PC-9 (cell line): ENCODE measurements at places on chromosomes 4 and X. TPM values are rescaled to one million over a fixed set of nuclear protein-coding genes. Genes with fewer than 3 reads are reported as not detected.

CBR4 gene
- 28.9 and 35.7 TPM in 2 replicates for total RNA-seq

IL13RA2 gene
- not detected in 2 replicates for total RNA-seq

ATRX gene
- 87.6 and 93.3 TPM in 2 replicates for total RNA-seq

PNMA6A gene
- total RNA-seq = not detected in 2 replicates

MND1 gene
- 17.6 and 24.4 TPM in 2 replicates for total RNA-seq

GLOD5 gene
- not detected in 2 replicates for total RNA-seq

RBMXL3 gene
- not detected in 2 replicates for total RNA-seq

RCHY1 gene
- total RNA-seq = 7.1 and 7.3 TPM in 2 replicates

GIMD1 gene
- total RNA-seq = not detected in 2 replicates

DNA sequence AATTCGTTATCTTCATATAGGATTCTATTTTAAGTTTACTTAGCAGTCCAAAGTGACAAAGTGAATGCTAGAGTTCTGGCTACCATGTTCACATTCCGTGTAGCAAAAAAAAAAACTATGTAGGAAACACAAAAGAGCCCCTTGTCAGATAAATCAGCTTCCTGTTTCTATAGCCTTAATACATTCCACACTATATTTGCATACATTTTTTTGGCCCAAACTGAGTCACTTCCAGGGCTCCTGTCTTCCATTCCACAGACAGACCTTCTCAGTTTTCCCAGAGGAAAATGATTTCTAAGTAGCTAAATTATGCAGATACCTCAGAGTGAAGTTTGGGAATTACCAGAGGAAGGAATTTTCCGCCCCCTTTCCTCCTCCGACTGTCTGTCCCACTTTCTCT is 841.9 kb upstream of the HS3ST1 start:
- DNase-seq = no peak

- DNase-seq = no peak
These were observed 90.4 kb downstream of the EIF4E start for GRCh38 chr4:98838531-98838930.

DNA sequence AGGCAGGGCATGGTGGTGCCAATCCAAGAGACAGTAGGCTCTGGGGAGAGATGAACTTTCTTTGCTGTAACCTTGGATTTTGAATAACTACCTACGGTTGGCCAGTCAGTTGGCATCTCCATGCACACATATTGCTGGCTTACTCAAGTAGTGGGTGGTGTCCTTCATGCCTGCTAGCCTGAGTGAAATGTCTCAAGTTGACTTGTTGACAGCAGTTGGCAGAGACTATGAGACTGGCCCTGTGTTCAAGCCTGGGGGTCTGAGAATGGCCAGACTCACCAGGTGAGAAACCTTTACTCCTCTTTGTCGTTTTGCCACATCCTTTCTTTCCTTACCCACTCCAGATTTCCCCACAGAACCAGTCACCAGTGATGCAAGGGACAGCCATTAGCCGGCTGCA is 173.3 kb downstream of the MID1IP1 start:
- no peak for DNase-seq

- DNase-seq = no peak
These were observed 127.9 kb downstream of the SHROOM3 start for GRCh38 chr4:76562836-76563453.

DNA sequence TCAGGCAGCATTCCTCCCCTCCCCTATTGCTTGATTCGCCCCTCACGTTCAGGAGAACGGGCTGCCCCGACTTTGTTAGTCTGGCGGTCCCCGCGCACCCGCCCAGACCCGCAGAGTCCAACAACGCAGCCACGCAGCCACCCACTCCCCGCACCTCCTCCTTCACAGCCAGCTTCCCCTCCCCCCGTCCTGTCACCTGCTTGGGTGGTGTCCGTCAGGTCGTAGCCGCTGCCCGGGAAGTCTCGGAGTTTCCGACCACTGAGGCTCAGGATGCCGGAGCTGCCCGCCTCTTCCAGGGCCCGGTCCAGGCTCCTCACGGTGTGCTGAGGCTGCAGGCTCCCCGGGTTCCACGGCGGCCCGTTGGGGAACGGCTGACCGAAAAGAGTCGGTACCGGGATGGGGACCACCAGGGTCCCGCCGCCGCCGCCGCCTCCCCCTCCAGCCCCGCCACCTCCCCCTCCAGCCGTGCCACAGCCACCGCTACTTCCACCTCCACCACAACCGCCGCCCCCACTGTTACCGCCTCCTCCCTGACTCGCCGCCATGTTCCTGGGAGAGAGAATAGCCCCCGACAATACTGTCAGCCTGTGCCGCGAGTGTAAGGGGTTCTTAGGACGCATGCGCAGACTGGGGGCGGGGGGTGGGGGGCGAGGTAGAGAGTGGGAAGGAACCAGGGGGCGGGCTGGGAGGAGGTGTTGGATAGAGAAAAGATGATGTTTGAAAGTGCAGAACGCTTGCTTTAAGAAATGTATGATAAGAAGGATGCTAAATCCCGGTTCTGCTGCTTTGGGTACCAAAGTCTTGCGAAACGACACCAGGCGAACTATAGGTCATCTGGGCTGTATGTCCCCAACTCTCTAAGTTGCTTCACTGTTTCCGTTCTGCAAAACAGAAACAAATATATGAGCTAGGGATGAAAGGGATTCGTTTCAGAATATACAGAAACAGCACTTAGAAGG is at the start of gene LRCH2:
TSS of gene LRCH2 (minus strand) at position 600 of the 959 bp plus-strand sequence. CDS start at position 545, 55 bp downstream.
- DNase-seq = no peak

DNA sequence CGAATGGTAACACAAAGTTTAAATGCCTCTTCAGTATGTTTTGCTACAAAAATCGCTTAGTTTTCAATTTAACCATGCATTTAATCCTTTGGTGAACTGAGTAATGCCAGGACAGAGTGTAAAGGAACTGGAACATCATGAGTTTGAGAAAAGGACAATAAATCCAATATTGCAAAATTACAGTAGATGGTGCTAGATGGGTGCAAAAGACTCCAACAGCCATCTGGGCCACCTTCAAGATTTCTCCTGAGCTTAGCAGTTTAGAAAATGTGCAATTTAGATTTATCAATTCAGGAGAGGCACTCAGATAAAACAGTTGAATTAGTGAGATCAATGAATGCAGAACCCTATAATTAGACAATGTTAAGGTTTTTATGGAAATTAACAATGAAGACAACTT is 33.2 kb upstream of the MID1IP1 start:
- no peak for DNase-seq

DNA sequence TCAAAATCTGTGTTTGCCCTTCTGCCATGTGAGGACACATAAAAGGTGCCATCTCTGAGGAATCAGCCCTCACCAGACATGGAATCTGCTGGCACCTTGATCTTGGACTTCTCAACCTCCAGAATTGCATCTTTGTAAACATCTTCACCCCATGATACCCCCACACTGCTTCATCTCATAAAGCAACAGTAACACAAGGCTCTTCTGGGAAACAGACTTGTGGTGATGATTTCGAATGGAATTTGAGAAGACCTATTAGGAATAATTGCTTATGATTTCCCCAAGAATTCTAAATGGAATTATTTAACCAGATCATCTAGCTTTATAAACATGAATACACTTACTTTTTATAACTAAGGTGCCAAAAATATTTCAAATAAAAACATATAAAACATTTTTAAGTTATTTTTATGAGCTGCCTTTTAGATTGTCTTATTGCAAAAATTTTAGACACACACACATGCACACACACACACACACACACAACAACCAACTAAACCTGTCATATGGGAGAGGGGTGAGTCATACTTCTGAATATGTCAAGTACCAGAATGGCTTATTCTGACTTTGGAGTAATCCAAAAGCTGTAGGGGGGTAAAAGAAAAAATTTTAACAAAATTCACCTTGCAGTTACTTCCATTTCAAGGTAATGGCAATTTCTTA is 82.0 kb downstream of the USP46 start:
- DNase-seq = no peak

GRCh38 chr4:76705472-76705871 is 192.5 kb downstream of the SOWAHB start:
- no peak for DNase-seq

DNA sequence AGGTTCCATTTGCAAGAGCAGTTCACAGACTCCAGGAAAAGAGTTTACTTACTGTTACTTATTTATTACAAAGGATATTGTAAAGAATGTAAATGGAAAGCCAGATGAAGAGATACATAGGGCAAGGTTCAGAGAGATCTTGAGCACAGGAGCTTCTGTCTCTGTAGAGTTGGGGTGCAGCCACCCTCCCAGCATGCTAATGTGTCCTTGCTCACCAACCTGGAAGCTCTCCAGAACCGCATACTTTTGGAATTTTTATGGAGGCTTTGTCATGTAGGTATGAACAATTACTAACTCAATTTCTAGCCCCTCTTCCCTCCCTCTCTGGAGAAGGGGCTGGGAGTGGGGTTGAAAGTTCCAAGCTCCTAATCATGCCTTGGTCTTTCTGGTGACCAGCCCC is 857.2 kb downstream of the RPA4 start:
- DNase-seq = no peak

DNA sequence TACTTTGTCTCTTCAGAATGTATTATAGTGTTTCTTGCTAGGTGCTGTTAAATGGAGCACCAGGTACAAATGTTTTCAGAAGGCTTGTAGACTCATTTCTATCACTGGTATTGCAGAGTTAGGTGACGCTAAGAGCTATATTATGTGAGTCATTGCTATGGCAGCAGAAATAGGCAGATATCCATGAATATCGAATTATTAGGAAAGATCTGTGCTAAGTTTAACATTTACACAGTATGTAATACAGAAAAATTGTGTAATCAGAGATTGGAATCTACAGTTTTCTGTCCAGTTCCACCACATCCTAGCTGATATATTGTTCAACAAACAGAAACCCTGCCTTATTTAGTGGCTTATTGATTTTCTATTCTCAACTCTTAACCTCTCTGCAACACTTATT is 1025.5 kb downstream of the STIM2 start:
- no peak for DNase-seq

DNA sequence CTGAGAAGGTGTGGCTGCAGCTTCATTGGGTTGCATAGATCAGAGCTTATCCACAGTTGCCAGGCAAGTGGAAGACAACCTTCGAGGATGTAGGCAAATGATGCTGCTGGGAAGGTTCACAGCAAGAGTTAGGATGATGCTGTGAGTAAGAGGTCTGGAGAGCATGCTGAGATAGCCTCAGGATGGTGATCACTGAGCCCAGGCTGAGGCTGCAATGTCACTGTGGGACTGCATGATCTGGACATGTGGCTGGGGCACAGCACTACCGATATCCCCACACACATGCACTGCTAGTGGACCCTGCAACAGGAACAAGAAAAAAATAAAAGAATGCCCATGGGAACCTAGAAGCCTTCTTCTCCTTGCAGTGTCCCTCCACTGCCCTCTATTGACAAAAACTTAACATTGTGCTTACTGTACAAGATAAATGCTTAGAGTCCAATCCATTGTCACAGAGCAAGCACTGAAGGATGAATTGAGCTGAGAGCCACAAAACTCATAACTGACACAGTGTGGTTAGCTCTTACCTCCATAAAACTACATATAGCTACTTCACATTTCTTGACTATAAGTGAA is 105.6 kb downstream of the CNKSR2 start:
- DNase-seq = peak; percentile 35

- no peak for DNase-seq
These were observed 145.7 kb downstream of the RAPGEF2 start for GRCh38 chr4:159248384-159249178.

DNA sequence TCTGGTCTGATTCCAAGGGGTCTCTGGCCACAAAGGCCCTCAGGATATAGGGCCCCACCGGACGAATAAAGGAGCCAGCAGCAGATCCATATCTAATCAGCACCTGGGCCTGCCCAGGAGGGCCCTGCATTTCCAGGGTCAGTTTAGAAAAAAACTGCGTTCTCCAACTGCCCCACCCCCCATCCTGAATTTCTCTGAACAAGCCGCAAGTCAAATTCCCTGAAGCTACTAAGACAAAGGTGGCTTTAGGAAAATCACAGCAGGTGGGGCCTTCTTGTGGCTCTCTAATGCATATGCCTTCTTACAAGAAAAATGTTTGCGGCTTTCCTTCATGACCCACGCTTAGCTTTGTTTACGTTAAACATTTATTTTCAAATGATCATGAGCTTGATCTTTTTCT is 76.6 kb downstream of the MBNL3 start:
- DNase-seq = no peak

DNA sequence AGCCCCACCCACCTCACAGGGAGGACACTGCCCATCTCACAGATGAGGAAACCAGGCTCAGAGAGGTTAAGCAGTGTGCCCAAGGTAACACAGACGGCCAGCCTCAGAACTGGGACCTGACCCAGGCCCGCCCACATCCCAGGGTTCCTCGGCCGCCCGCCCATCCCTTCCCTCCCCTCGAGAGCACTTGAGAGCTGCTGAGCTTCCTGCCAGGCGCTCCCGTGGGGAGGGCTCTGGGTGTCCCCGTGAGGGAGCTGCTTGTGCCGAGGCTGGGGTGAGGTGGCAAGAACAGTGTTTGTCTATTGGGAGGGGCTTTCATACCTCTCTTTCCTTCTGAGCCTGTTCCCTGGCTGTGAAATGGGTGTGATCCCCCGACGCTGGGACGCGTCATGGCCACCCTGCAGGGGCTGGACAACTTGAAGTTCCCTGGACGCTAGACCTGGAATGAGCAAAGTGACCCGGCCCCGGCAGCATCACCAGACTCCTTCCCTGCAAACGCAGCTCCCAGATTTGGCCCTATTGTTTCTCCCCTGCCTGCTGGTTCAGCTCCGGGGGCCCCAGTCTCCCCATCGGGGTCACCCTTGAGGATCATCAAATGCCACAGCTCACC is 204.9 kb downstream of the AFAP1 start:
- DNase-seq = no peak

DNA sequence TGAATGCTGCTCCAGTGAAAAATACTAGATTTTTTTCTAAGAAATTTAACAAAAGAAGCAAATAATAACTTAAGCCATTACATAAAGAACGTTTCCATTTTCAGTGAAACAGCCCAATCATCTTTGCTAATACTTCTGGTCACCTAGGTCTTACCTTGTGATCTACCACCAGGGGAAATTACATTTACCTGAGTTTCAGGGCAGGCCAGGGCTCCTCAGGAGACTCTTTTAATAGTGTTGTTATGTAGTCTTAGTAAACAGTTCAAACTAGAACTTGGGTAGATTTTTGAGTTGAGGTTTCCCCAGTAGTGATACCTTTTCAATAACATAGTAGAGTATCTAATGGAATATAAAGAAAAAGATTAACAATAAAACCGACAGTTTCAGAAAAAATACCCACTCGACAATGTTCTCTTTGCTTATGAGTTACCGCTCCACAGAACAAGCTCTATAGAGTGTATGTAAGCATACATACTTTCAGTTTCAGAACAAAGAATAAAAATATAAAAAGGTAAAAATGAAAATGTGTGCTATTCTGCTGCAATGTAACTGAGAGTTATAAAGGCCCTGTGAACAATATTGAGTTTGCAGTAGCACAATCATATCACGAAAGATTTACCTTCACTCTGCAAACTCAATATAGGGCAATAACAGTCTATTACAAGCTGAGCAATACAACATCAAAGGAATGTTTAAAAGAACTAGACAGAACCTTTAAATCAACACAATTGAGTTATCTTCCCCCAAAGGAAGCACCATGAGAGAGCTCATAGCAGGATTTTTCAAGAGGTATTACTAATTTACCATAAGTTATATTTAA is 165.8 kb downstream of the ATOH1 start:
- no peak for DNase-seq
